Esophagus squamous epithelium (tissue), 5 donors: ENCODE measurements at places on chromosomes 11 and 22.

GRCh38 chr11:106644824-106645223 is 373.5 kb downstream of the GUCY1A2 start:
- no peak for DNase-seq

DNA sequence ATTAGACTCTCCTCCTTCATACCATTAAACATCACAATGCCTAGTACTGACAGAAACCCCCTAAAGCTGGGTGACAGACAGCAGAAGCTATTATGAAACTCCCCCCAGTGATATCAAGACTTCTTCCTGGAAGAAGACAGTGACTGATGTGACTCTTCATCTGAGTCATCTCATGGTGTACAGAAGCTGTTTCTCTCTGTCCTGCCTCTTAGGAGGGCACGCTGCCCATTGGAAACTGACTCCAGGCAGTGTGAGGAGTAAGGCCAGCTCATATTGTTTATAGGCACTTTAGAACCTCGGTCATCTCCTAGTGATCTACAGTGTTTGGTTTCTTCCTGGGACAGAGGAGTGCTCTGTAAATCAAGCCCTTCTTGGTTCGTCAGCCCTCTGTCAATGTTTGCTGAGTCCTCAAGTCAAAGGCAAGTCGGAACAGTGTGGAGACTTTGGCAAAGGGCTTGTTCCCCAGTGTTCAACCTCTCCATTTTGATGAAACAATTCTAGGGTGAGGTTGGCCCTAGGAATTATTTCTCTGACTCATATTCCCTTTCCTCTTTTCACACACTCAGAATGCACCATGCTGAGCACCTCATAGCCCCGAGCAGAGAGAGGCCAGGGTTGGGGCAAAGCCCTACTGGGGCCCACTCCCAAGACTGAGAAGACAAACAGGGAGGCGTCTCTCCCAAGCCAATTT is 172.5 kb upstream of the TMEM45B start:
- DNase-seq: no peak

DNA sequence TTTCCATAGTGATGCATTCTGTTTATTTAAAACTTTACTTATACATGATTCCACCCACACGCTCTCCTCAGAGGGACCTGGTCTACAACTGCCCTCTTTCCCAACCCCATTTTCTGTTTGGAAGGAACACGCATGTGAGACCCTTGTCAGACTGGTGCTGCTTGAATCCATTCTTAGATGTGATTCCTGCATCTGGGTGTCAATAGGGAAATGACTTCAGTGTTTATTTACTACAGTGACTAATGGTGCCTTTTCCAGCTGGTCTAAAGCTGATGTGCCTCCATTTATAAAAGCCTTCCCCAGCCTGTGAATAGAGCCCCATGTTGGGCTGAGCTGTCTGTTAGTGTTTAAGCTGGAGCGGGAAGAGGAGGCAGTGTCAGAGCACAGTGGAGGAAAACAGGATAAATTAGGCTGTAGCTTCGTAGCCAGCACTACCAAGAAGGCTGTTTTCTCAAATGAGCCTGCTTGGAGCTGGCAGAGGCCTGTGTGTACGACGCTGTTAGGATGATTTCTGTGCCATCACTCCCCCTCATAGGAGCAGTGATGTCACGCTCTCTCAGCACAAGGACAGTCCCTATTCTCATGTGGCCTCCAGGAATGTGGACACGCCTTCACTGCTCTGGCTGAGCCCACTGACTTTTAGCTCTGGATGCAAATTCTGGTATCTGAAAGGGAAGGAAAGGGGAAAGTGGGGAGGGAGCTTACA is 18.9 kb upstream of the C11orf96 start:
- DNase-seq: no peak

- DNase-seq: no peak
Measured at GRCh38 chr11:89508544-89508943, 17.4 kb upstream of the NOX4 start.

DNA sequence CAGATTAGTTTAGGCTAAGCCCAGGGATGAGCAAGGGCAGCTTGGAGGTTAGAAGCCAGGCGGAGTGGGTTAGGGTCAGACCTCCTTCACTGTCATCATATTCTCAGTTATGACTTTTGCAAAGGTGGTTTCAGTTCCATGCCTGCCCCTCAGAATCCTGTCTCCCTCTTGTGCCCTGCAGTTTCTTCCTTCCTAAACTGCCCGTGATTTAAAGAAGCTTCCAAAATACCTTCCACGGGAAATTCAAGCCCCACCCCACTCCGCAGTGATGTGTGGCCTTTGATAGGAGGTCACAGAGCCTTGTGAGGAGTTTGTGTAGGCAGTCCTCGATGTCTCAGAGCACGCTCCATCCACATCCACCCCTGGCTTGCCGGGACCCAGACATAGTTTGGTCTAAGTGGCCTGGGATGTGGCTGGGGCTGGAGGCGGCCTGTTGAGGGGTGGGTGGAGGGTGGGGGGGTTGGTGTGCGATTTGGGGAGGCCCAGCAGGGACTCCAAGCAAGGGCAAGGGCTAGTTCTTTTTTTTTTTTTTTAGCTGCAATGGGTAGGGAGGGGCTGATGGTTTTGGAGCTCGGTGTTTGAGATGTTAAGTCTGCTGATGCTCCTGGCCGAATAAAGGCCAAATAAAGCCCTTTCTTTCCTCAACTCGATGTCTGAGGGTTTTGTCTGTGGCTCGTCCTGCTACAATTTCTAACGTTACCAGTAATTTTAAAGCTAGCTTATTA is 1.6 kb upstream of the IFITM1 start:
- no peak for DNase-seq

GRCh38 chr11:8330404-8330803 is 66.7 kb upstream of the LMO1 start:
- DNase-seq: no peak

DNA sequence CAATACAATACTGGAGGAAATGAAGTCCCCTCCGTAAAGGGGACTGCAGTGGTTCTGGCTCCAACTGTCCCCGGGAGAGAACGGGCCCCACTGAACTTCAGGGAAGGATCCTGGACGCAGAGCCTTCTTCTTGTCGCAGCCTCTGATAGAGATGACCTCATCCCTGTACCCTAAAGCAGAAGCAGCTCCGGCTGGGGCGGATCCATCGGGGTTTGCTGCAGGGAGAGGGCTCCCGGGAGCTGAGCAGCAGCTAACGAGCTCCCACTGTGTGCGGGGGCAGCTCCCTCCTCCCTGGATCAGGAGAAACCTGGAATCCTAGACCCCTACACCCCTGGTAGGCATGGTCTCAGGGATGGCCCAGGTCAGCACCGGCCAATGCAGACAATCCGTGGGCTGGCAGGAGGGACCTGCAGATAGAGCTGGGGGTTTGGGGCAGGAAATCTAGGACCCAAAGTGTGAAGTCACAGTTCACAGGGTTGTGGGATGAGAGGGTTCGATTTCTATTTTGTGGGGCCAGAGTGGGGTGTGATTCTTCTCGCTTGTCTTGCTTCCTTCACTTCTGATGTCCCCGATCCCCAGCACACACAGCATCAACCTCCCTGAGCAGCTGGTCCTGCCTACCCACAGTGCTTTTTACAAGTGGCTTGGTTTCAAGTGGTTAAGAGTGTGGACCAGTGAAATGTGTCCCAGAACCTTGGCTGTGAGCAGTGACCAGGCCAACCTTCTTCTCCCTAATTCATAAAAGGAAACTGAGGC is 12.9 kb downstream of the KIAA0930 start:
- DNase-seq: no peak

- no peak for DNase-seq
Measured at GRCh38 chr11:120722524-120722923, 211.0 kb downstream of the GRIK4 start.

GRCh38 chr11:104075706-104076105 is 39.3 kb downstream of the DDI1 start:
- DNase-seq: no peak

- DNase-seq: no peak
Measured at GRCh38 chr22:24894998-24895397, 51.5 kb downstream of the LHFPL7 start.

DNA sequence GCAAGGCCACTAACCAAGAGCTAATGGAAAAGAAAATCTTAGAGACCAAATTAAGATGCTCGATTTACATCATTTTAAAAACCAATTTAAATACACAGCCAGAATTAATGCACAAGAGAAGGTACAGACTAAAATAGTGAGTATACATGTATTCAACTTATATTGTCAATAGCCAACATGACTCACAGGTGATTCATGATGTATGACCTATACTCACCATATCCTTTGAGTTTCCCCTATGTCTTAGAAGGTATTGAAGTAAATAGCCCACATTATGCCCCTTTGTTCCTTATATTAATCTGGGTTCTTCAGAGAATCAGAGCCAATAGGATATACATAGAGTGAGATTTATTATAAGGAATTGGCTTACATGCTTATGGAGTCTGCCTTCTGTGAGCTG is 97.5 kb upstream of the ANO3 start:
- DNase-seq: no peak

DNA sequence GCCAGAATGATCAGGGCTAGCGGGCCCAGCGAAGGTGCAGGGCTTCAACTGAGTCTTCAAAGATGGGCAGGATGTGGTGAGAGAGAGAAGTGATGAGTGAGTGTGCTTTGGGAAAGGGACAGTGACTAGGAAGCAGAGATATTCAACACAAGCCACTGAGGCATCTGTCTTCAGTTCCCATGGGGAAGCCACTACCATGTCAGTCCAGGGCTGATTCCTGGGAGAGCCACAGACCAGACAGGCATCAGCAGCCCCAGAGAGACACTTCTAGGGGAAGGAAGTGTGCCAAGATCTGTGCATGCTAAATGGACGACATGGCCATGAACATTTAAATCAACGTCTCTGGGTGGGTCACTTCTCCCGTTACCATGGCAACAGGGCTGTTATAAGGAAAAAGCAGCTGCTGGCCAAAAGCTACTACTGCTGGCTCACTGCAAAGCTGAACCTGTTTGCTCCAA is 28.5 kb downstream of the P4HA3 start:
- no peak for DNase-seq

GRCh38 chr11:79095424-79095823 is 345.4 kb downstream of the TENM4 start:
- no peak for DNase-seq

DNA sequence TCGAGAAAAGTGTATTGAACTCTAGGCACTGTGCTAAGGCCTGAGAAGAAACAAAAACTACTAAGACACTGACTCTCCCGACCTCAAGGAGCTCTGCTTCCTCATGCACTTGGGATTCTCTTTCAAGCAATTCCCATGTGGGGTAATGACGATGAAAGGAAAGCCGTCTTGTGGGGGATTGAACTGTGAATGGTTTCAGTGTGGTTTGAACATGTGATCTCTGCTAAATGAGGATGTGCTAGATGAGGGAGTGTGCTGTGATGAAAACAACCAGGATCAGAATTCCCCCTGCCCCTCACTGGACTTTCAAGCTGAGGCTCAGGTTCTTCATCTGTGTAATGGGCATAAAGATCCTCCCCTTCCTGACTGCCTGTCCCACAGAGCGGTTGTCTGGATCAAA is 74.9 kb downstream of the DEPDC5 start:
- DNase-seq: no peak

DNA sequence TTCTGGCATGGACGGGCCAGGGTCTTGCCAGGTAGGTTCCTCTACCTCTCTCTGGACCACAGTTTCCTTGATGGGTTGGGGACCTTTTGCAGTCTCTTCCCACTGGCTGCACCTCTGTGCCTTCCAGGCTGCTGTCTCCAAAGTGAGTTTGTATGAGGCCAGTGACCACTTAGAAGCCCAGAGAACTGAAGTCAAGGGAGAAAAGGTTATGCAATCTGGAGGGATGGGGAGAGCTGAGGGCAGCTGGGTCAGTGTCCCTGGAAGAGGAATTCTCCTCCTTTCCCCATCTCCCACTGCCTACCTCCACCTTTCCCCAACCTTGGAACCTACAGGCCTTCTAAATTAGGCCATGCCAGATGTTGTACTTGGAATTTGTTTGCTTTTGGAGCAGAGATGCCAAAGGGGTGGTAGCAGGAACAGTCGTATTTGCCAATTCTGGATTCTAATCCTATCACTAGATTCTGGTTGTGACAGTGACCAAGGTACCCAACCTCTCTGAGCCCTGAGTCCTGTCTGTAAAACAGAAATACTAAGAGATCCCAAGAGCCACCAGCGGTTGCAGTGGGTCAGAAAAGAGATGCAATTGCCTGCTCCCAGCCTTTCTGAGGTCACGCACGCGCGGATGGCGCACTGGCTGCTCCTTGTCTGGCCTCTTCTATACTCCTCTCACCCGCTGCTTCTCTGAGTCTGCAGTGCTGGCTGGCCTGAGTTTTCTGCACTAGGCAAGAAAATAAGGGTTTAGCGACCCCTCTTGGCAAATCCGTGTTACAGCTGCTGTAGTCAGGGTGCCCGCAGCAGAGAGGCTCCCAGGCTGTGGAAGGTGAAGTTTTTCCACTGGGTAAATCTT is 10.7 kb upstream of the ACCSL start:
- DNase-seq: no peak

DNA sequence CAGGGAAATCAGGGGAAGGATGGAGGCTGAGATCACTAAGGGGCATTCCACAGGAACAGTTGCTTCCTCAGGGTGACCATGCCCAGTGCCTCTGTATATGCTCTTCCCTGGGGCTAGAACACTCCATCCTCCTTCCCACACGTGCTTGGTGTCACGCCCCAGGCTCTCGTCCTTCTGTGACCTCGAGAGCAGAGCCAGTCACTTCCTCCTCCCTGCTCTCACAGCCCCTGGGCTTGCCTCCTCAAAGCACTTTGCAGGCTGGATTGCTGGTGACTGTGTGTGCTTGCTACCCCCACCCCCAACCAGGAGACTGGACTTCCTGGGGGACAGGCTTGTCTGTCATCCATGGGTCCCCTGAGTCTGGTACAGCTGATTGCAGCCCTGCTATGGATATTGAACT is 56.5 kb upstream of the AMPD3 start:
- no peak for DNase-seq

DNA sequence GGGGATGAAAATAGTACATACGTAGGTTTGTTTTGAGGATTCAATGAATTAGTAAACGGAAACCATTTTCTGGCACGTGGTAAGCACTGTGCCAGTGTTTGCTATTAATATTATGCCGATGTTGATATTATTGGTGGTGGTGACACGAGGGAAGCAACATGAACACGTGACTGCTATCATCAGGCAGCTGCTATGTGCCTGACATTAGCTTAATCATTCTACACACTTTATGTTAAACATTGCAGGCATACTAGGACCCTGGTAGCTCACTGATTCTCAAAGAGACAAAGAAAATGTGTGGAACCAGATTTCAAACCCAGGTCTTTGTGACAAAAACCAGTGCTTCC is 656 bp downstream of the SRRD start:
- no peak for DNase-seq

DNA sequence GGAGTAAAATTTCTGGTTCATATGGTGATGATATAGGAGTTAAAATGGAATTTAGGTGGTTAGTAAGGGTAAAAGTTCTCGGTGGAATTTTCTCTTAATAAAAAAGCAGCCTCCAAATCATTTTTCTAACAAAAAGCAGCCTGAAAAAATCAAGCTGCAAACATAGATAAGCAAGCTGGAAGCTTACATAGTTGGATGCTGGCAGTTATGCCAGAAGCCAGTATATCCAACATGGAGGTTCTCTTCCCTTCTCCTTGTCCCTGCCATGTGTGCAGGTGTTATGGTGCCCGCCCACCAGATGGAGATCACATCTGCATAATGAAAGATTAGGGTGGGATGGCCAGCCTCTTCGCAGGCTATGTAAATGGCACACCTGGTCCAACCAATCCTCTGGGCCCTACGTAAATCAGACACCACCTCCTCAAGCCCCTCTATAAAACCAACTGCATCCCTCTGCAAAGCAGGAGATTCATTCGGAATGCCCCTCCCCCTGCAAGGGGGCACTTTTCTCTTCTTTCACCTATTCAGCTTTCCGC is 22.4 kb downstream of the PIWIL3 start:
- DNase-seq: no peak
